Ovary (tissue), 10 donors: ENCODE measurements at places on chromosomes 12 and 14. TPM values are rescaled to one million over a fixed set of nuclear protein-coding genes. Genes with fewer than 3 reads are reported as not detected.

- DNase-seq, result no peak
These were observed 11.5 kb downstream of the GNS start for GRCh38 chr12:64747695-64748094.

DNA sequence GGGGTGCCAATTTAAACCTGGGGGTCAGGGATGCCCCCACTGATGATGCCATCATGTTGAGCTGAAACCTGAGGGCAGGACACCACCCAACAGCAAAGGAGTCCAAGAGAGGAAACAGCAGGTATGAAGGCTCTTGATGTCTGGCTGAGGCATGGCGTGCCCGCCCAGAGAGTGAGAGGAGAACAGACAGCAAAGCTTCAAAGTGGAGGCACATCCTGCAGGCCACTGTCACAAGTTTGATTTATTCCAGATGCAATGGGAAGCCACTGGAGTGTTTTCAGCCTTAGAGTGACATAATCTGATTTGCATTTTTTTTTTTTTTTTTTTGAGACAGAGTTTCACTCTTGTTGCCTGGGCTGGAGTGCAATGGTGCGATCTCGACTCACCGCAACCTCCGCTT lies 34.8 kb downstream of the IRF2BPL start:
- DNase-seq, result no peak

- no peak for DNase-seq
These were observed 153.7 kb downstream of the PCNX1 start for GRCh38 chr14:71060825-71061455.

- DNase-seq, result no peak
These were observed 18.4 kb downstream of the FAR2 start for GRCh38 chr12:29167445-29167844.

DNA sequence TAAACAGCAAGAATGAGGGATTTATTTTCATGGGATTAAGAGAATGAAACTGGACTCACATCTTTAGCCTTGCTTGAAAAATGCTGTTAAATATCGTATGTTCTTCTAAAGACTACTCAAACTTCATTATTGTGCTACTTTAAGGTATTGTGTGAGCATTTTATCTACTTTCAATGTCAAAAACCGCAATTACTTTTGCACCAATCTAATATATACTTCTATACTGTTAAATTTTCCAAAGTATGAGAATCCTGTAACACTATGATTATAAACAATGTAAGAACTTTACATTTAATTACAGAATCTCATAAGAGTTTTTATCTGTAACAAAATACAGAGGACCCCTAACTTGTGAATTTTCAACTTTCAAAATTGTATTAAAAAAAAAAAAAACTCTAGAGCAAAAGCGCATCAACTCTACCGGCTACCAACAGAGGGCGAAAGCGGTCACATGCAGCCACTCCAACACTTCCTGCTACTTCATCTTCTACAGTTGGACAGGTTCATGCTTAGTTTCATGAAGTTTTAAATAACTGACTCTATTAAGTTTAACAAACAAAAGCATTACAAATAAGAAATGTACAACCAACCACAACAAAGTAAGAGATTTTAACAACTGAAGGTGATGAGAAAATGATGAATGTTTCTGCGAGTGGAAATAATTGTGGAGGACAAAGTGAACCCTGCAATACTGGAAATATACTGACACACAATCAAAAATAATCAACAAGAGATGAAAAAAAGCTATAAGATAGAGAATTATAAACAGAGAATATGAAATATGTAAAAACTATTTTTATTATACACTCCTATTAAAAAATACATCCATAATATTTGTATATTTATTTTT lies 210.9 kb downstream of the MED13L start:
- peak; percentile 50 for DNase-seq

DNA sequence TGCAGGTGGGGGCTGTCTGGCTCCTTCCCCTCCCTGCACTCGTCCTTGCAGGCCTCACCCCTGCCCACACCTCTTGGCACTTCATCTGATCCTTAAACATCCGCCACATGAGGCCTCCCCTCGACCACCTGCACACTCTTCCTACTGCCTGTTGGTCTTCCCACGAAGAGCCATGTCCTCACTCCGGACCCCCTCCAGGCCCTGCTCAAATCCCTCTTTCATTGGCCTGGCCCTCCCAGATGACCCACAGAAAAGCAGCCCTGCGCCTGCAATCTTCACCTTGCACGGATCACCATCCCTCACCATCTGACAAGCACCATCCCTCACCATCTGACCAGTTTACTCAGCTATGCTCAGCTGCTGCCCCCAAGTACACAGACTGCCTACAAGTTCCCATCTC lies 193.6 kb downstream of the BCL11B start:
- no peak for DNase-seq

DNA sequence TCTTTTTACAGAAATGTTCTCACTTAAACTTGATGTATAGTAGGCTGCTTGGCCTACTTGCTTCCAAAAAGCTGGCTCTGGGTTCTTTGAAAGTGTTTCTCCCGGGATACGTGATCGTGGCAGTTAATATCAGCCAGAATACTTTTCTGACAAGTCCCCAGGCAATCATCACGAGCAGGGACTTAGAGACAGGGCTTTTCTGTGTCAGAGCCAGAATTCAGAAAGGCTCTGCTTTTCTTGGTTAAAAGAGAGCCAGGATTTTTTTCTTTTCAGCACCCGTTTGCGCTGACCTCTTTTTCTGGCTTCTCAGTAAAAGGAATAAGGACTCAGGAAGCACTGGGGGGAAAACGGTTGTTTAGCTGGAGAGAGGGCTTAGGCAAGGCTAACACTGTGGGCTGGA lies 57.8 kb upstream of the ARHGAP5 start:
- no peak for DNase-seq

DNA sequence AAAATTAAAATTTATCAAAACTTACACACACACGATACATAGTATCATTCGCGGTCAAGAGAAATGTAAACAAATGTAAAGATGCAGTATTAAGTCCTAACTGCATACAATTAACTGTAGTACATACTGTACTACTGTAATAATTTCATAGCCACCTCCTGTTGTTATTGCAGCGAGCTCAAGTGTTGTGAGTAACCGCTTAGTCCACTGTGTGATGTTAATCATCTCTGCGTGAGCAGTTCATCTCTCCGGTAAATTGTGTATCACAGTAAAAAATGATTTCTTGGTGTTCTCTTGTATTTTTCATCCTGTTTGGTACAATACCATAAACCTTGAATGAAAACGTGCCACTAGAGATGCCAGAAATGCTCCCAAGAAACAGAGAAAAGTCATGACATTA lies 6.5 kb downstream of the EPS8 start:
- no peak for DNase-seq

ANO2 gene
- 5.9 TPM for total RNA-seq

HNF1A gene
- not detected for total RNA-seq

FOXN4 gene
- 0.80 TPM for total RNA-seq

KRT73 gene
- total RNA-seq, result not detected

PCNX1 gene
- 90.1 TPM for total RNA-seq

KRT78 gene
- not detected for total RNA-seq
